ENCODE measurements at places on chromosomes 12 and 14. TPM values are rescaled to one million over a fixed set of nuclear protein-coding genes. Genes with fewer than 3 reads are reported as not detected.

DNA sequence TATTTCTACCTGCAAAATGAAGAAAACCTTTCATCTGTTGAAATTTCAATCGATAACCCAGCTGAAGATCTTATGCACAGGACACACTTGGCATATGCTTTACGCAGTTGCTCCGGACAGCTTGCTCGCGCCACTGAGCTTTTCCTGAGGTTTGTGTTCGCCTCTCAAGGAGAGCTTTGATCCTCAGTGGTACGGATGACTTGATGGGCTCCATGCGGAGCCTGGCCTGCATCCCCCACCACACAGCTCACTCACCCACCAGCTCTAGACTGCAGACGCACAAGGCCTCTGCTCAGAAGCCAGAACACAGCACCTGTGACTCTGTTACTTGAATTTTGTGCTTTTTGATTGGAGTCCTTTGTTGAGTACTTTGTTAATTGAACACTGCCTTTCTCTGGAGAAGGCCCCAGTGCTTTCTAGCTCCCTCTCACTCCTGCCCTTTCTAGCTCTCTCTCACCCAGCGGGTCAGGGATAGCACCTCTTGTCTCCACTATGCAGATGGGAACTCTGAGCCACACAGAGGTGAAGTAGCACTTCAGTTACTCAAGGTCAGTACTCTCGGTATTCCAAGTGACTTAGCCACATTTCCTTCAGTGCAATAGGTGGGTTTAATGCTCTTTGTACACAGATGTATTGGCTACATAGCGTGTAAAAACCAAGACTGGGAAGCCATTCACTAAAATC, 52.1 kb downstream of the TBC1D30 start:
- no peak for DNase-seq

DNA sequence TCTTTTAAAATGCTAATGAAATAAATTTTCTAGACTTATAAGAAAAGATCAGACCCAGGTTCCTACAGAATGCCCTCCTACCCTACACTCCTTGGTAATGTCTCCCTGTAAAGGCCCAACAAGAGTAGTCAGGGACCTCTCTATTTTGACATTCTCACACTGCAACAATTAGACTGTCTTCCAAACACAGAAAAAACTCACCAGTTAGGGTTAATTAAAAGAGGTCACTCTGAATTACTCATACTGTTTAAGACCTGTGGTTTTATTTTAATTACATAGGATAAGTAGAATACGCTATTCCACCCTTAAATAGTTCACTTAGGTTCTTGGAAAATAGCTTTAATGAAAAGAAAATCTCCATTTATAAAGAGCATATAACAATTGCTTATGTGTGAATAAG, 142.4 kb downstream of the ITPR2 start:
- no peak for DNase-seq

GRCh38 chr12:46944771-46945170, 119.0 kb upstream of the SLC38A4 start:
- DNase-seq: no peak

DNA sequence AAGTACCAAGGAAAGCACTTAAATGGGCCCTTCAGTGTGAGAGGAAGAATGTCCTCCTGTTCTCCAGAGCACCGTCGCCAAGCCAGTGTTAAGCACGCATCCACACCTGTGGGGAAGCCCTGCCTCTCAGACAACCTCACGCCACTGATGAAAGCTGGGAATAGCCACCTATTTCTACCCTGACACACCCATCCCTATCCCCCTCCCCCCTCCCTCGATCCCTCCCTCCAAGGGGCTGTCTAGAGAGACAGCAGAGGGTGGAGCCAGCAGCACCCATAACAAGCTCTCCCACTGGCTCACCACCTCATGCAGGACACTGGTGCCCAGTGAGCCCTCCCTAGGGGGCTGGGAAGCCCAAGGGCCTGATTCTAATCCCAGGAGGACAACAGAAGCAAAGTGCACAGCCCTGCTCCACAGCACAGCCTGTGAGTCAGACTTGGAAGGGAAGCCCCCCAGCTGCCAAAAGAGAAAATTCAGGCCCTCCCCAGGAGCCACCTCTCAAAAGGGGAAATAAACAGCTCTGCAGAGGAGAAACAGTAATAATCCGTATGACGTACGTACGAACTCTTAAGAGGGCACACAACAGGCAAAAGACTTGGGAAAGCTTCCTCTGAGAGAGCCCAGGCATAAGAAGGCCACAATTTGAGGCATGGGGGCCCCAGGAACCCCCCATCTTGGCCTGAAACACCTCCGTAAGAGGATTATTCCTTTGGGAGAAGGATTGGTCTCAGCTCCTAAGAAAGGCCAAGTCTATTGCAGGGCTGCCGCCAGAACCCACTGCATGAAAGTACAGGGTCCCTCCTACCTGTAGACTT, 7.8 kb downstream of the PITPNM2 start:
- DNase-seq: no peak

DNA sequence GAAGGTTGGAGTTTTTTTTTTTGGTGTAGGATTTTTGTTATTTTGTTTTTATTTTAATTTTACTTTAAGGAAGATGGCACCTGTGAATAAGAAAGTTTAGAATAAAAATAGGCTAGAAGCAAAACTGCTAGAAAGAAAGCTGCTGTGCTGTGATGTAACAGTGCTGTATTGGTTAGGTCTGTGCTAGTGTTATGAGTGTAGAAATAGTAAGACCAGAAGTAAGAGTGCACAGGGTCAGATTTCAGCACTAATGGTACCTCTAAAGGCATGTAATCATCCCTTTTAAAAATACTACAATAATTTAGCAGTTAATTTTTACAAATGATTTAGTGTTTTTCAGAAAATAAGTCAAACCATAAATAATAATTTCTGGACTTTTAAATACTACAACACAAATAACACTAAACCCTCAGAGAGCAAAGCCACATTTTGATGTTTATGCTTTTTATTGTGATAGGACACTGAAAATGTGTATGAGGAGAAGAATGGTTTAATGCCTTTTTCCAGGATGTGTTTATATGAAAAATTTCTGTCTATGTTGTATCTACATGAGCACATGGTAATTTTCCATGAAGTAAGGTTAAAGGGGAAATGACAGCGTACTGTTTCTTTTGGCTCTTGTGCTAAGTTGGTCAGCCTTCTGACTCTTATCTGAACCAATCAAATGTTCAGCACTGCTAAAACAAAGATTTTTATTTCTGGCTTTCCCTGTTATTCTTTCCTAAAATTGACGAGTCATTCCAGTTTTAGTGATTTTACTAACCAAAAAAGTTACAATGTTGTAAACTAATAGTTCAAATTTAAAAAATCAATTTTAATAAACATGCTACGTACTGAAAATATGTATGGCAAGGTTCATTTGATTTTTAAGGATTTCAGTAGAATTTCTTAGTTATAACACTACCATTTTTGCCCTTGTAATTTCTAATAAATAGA, 96.1 kb downstream of the PPHLN1 start:
- DNase-seq: no peak

GRCh38 chr12:98449584-98449983, 65.8 kb upstream of the TMPO start:
- DNase-seq: no peak

GRCh38 chr14:106883218-106883692, 1356.9 kb downstream of the TMEM121 start:
- no peak for DNase-seq

DNA sequence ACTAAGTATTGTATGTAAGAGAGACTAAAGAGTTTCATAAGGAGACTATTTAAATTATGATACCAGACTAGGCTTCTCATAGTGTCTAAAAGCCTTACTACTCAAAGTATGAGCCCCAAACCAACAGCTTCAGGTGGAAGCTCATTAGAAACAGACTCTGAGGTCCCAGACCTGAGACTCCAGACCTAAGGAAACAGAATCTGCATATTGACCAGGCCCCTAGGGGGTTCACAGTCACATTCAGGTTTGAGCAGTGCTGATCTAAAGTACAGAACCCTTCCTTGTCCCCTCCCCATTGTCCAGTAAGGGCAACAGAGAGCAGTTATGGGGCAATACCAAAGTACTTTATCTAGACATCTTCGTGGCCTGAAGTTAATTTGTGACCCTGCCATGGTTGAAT, 87.7 kb downstream of the SSPN start:
- DNase-seq: no peak

- no peak for DNase-seq
Measured at GRCh38 chr14:39762576-39763401, 330.6 kb upstream of the FBXO33 start.

DNA sequence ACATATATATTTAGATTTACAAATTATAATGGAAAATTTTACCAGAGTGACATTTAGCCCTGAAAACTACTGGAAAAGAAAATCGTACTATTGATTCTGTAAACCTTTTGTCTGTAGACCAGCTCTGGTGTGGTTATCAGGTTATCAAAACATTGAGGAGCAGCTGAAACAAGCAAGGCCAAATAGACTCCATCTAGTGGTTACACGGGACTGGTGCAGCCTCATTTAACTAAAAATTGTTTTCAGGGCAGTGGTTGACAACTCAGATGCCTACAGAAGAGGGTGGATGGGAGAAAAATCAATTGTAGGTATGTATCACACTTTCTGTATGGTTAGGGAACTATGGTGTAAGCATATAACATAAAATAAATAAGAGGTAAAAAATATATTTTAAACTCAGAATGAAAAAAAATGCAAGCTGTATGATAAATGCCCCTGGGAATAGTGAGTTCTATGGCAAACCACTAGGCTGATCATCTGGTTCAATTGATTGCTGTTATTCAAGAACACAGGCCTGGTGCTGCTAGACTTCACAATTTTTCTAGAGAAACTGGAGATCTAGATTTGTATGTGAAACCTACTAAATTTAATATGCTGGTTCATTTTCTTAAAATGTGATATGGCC, 51.2 kb downstream of the ACSS3 start:
- no peak for DNase-seq

DNA sequence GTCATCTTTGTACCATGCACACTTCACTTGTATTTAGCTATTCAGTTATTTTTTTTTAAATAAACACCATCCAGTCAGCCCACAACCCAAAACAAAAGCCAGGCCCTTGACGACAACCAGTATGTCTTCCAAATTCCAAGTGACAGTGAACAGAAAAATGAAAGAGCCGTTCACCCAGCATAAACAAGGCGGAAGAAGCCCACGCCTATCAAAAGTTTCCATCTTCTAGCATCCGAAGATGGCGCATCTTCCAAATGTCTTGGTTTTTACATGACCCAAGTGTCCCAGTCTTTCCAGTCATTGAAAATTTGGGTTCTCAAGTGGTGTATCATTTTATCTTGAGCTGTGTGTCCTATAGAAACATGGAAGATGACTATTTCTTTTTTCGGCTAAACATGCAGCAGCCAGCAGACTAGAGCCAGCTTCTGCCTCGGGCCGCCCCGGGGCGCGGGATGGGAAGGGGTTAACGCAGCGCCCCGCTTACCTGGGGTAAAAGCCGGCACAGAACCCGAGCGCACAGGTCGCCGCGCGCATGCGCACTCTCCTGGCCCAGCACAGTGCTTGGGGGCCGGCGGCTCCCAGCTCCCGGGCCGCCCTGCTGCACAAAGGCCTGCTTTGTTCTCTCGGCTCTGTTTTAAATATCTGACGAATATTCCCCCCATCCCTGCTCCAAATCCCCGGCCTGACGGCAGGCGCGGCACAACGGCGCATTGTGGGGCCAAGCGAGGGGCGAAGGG, 164.8 kb downstream of the ZFP36L1 start:
- no peak for DNase-seq

- DNase-seq: no peak
Measured at GRCh38 chr14:63670692-63671091, 29.0 kb upstream of the WDR89 start.

GRCh38 chr12:118299791-118300460, 72.8 kb downstream of the TAOK3 start:
- DNase-seq: no peak

The MYF5 gene
- polyA plus RNA-seq: 0.14 TPM

The FGF23 gene
- 0.08 TPM for polyA plus RNA-seq

The DEGS2 gene
- 5.3 TPM for polyA plus RNA-seq

The IQSEC3 gene
- polyA plus RNA-seq: 6.7 TPM

The KCNC2 gene
- polyA plus RNA-seq: 0.40 TPM

The CD163L1 gene
- 2.8 TPM for polyA plus RNA-seq

The KRT73 gene
- not detected for polyA plus RNA-seq

The CPM gene
- polyA plus RNA-seq: 29.3 TPM
